Stimulated activated CD4-positive, alpha-beta T cell treated with anti-CD3 and anti-CD28 coated beads, TNF-alpha, amount 100 ng/mL, for 1 hour (primary cell): ENCODE measurements at places on chromosomes 12 and 14.

DNA sequence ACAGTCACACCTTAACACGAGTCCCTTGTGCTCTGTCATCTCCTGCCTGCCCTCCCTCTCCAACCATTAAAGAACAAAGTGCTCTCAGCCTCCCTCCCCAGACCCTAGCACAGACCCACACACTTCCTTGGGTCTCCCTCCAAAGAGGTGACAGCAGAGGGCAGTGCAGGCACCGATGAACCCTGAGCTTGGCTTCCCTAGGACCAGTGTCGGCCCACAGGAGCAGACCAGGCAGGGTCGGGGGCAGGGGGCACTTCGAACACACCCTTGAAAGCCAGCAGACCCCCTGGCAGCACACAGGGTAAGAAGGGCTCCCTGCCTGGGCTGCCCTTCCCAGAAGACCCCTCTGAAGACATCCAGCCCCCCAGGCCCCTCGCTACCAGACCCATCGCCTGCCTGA, 7.0 kb downstream of the CDK2AP1 start:
- no peak for DNase-seq

GRCh38 chr12:112833267-112833666, 41.7 kb downstream of the RPH3A start:
- DNase-seq = no peak

- no peak for DNase-seq
These were observed 5.2 kb downstream of the IRF2BPL start for GRCh38 chr14:77023001-77023996.

GRCh38 chr12:128314611-128315010, 47.6 kb downstream of the TMEM132C start:
- no peak for DNase-seq

- no peak for DNase-seq
These were observed 26.9 kb downstream of the FBXW8 start for GRCh38 chr12:116937640-116938039.

- DNase-seq = no peak
These were observed 333.1 kb downstream of the MED13L start for GRCh38 chr12:115944392-115944742.

DNA sequence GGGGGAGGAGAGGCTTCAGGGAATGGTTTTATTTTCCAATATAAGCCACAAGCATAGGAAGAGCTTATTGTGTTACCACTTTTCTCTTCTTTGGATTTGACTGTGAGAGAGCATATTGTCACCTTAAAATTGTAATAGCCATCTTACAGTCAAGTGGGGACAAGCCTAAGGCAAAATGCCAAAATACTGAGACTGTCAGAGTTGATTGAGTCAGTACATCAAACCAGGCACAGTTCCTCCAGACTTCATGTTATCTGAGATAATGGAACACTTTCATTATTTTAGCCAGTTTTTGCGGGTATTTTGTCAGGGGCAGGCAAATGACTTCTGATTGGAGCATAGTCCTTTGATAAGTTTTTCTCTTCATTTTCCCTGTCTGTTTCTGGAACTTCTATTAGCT, 19.5 kb upstream of the NUBPL start:
- no peak for DNase-seq

- DNase-seq = no peak
These were observed 201.2 kb downstream of the ESR2 start for GRCh38 chr14:64092940-64093339.

DNA sequence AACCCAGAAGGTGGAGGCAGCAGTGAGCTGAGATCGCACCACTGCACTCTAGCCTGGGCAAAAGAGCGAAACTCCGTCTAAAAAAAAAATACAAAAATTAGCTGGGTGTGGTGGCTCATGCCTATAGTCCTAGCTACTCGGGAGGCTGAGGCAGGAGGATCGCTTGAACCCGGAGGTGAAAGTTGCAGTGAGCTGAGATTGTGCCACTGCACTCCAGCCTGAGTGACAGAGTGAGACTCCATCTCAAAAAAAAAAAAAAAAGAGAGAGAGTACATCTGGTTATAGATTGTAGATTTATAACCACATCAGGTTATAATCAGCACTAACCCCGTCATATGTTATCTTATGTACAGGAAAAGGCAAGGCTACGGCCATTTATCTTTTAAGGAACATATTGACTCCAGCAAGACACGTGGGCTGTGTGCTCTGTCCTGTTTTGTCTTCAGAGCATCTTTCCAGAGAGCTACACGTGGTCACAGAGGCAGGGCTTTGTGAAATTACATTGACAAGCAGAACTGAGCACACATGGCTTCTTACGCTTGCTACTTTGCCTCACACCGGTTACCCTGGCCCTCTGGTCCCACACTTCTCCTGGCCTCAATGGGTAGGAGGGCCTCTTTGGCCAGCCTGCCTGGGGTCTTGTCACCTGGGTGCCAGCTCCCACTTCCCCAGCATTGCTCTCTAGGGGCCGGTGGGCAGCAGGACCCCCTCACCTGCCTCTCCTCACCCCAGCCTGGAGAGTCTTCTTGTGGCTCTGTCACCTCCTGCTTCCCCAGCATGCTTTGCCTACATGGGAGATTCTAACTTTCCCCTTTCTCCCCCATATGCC, 6.8 kb upstream of the DYNC1H1 start:
- no peak for DNase-seq

- DNase-seq = no peak
These were observed 90.4 kb downstream of the RBM19 start for GRCh38 chr12:113875691-113876090.

DNA sequence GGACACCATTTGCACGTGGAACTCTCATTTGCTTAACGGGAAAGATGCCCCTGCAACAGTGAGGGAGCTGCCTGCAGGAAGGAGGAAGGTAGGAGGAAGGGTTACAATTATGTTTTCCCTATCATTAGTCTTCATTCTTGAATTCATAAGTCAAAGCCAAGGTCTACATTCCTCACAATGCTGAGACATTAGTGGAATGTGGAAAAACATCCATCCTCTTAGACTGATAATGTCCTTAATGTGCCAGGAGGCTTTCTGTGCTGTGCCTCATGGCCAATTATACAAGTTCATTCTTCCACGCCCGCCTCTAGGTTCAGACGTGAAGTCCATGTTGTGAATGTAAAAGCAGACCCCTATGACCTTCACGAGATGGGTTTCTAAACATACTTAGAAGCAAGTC, 1212.4 kb upstream of the TMEM132C start:
- DNase-seq = no peak

- no peak for DNase-seq
These were observed 1154.7 kb upstream of the FLRT2 start for GRCh38 chr14:84375235-84375634.

GRCh38 chr14:60760644-60761364, 26.2 kb downstream of the MNAT1 start:
- no peak for DNase-seq

DNA sequence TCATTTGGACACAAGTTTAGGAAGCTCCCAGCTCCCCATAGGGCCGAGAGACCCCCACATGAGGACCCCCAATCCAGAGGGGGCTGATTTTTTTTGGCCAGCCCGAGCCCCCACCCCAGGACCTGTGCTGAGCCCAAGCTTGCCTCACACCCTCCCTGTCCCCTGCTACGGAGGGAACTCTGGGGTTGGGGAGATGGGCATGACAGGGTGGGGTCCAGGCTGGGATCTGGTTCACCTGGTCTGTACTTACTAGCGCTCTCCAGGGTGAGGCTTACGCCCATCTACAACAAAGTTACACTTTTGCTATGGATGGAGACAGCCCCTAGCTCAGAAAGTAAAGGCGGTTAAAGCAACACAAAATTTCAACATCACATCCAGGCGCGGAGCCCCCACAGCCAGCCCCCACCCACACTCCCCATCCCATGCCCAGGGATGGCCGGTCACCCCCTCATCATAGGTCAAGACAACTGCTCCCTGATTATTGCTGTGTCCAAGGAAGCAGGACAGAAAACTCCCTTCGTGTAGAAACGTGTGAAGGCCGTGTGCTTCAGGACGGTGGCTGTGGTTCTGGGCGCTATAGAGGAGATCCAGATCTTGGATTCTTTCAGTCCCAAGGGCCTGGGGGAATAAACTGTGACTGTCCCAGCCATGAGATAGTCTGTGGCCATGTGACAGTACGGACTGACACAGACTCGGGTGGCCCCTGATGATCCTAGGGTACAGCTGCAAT, 10.7 kb downstream of the SLC25A29 start:
- no peak for DNase-seq

DNA sequence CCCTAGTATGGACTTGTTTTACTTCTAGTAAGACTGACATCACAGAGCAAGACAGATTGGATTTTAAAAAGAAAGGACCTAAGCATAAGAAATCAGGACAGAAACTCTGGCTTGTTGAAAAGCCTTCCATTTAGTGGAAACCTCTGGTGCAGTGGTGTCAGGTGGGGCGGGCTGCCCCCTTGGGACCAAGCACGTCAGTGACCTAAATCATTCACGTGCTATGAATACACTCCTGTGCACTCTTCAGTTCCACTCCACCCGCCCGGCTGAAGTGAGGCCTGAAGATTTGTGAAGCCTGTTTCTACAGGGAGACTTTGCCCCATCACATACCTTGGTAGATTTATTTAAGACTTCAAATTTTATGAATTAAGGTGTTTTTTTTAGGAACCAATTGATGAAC, 58.2 kb upstream of the STRN3 start:
- no peak for DNase-seq

DNA sequence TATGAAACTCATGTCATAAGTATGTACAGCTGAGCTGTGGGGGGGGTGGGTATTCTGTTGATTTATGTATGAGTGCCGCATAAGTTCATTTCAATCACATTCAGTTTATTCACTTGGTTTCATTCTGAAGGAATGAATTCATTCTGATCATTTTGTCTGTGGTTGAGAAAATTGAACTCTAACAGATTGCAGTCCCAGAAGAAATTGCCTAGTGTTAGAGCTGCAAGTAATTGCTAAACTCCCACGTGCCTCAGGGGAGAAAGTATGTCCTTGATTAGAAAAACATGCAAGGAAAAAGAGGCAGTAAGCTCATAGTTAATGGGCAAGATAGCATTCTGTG, 442.4 kb upstream of the MGAT4C start:
- DNase-seq = no peak

DNA sequence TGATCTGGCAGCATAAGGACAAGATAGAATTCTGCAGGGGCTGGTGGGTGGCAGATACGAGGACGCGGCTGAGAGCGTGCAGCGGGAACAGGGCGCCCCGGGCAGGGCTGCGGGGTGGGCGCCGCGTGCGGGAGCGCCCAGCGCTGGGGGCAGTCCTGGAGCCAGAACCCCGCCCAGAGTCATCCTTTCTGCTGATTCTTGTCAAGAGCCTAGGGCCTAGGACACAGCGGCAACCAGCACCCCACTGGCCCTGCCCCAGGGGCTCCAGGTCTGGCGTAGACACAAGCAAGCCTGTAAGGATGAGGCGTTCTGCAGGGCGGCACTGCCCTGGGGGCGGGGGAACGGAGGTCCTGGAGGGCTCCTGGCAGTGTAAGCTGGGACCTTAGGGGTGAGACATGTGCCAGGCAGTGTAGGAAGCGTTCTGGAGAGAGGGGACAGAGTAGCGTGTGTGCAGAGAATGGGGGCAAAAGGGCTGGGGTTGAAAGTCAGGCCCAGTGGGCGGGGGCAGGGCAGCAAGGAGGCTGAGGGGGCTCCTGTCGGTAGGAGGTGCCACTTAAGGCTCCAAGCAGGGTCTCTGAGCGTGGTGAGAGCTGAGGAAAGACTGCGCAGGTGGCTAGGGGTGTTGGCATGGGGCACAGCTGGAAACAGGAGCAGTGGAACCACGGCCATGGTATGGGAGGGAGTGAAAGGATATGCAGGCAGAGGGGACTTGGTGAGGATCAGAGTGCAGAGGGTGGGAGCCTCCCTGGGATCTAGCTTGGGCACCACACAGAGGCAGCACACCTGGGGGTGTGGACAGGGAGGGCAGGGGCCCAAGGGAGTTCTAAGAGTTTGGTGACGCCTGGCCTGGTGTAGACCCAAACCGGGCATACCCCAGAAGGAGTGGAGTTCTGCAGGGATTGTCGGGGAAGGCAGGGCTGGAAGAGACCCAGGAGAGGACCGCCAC, 845 bp upstream of the AHNAK2 start:
- no peak for DNase-seq

DNA sequence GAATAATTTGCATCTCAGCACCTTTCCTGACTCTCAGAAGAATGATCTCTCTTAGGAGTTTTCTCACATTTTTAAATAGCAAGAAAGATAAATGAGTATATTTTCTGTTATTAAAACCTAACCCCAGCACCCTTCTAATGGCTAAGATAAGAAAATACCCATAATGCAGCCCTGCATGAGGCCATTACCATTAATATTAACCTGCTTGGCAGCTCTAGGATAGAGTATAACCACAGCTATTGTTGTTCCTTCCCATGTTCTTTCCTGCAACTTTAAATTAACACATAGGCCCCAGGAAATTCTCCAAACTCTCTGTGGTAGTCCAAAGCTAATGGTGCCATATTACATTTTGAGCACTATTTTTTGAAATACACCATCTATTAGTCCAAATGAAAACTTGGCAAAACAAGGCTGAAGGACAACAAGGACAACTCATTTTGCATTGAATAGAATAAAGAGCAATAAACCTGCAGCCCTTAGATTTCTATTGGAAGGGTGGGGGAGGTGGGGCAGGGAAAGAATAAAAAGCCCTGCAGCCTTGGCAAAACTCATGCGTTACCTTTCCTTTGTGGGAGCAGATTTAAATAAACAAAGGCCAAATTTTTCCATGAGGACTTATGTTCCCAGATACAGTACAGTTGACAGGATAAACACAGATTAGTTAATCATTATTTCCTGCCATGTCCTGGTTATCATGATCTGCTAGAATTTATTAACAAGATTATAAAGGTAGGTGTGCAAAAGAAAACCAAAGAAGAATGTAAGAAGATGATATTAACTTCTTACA, 46.9 kb downstream of the BTG1 start:
- DNase-seq = no peak

DNA sequence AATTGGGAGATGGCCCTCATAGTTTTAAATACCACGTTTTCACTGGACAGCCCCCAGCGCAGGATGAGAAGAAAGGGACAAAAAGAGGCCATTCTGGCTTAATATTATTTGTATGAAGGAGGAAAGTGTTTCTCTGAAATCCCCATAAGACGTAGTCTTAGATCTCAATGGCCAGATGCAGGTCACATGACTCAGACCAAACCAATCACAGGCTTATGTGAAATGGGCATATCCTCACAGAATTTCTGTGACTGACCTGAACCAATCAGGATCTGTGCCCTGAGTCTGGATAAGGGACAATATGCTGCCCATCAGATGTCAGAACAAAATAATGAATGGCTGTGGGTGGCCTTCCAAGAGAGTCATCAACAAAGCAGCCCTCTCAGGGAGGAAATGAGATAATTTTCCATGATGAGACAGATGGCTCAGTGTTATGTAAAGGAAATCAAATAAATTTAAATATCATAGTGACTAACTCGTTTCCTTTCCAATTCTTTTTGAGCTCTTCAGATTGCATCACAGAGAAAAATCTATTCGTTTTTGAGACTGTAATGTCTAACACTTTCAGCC, 1009.5 kb upstream of the TMEM132C start:
- DNase-seq = no peak

GRCh38 chr12:76920172-76921099, 41.6 kb upstream of the CSRP2 start:
- DNase-seq = no peak

GRCh38 chr14:100640471-100641273, 53.5 kb upstream of the BEGAIN start:
- DNase-seq = peak; percentile 26

- no peak for DNase-seq
These were observed at the start of gene JAG2 for GRCh38 chr14:105168496-105168978. Gene JAG2 (minus strand): TSS chr14:105168776. CDS start chr14:105168420, 356 bp downstream.
